ENCODE measurements at places on chromosomes 11 and 22.

DNA sequence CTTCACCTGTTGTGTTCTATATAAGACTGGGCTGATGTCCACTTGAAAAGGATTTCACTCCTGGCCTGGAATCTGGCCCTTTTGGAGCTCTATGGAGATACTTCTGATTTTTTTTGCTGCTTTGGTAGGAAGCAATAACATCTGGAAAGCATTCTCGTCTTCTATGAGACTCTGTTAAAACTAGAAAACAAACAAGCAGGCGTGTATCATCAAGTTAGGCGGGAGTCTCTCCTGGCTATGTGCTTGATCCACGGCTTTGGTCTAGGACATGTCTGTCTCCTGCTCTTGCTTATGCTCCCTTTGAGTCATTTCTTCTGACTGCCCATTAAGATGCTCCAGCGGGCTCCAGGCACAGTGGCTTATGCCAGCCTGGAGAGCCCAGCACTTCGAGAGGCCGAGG is 121.4 kb upstream of the TTC12 start:
- DNase-seq, result no peak

DNA sequence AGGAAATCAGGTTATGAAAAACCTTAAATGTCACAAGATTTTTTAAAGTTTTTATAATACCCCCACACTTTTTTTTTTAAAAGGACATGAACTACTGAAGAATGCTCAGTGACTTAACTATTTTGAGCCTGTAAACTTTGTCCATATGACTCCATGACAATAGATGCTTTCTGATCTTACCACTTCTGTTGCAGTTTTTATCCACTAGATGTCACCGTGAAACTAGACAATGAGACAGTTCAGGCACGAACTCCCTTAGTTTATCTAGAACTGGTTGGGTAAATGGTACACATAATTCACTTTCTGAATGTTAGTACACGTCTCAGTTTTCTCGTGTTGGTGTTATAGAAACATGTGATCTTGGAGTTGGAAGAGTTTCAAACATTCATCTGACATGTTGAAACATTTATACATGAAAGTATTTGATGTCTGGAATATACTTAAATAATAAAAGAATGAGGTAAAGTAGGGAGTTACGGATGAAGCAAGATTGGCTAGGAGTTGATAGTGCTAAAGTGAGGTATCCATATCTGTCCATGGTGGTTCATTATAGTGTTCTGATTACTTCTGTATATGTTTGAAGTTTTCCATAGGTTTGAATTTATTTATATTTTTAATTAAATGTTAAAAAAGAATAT is 8.1 kb downstream of the CCDC15 start:
- DNase-seq, result no peak

DNA sequence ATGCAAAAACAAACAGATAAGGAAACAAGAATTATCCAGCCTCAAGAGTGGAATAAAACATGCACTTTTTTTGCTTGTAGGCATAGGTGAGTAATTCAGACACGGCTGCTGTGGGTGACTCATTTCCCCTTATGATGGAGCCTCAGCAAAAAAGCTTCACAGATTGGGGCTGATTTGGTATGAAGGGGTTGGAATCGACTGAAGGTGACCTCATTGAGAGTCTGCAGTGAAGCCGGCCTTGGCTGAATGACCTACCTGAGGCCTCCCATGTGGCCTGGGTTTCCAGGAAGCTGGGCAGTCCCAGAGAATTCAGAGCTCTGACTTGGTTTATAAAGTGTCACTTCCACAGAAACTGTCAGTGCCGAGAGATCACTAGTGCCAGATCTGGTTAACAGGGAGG is 34.2 kb upstream of the VPREB1 start:
- DNase-seq, result no peak

DNA sequence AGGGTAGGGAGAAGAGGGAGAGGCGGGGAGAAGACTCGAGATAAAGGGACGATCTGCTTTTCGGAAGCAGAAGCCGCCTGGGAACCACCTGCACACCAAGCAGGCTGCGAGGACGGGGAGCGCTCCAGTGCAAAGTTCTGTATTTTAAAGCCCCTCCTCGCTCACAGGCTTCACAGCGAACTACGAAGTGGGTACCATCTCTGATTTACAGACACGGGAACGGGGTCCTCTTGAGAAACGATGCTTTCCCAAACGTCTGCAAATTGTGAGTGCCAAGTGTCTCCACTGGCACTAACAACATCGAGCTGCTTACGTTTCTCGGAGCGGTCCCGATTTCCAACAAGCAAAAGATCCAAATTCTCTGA is 700 bp upstream of the STX3 start:
- no peak for DNase-seq

- DNase-seq, result peak; percentile 85
Measured at GRCh38 chr22:29907753-29908515, 25.0 kb downstream of the MTMR3 start.

DNA sequence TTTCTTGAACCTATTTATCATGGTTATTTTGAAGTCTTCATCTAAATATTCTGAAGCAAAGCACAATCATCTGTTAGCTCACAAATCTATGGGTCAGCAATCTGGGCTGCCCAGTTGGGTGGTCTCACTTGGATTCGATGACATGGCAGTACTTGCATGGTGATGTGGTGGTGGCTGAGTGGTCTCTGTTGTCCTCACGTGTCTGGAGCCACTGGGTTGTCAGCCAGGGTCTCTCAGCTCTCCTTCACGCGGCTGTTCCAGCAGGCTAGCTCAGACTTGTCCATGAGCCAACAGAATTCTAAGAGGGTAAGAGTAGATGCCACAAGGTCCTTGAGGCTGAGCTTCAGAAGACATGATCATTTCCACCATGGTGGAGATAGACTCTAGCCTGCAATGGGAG is 66.4 kb upstream of the KCNQ1OT1 start:
- DNase-seq, result peak; percentile 43

DNA sequence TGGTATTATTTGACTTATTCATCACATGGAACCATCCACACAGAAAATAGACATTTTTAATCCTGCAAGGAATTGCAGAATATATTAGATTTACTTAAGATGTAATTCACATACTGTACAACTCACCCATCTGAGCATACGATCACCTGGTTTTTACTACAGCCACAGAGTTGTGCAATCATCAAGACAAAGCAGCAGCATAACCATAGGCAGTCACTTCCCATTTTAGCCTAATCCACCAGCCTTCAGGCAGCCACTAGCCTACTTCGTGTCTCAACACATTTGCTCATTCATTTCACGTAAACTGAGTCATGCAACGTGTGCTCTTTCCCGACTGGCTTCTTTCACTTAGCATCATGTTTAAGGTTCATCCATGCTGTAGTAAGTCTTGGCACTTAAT is 23.0 kb downstream of the PIWIL3 start:
- no peak for DNase-seq
